Stimulated activated CD4-positive, alpha-beta T cell treated with anti-CD3 and anti-CD28 coated beads, TNF-alpha, amount 100 ng/mL, for 48 hours (primary cell): ENCODE measurements at places on chromosomes 1 and 21.

GRCh38 chr1:186178426-186179043, 196.5 kb downstream of the TPR start:
- DNase-seq = no peak

DNA sequence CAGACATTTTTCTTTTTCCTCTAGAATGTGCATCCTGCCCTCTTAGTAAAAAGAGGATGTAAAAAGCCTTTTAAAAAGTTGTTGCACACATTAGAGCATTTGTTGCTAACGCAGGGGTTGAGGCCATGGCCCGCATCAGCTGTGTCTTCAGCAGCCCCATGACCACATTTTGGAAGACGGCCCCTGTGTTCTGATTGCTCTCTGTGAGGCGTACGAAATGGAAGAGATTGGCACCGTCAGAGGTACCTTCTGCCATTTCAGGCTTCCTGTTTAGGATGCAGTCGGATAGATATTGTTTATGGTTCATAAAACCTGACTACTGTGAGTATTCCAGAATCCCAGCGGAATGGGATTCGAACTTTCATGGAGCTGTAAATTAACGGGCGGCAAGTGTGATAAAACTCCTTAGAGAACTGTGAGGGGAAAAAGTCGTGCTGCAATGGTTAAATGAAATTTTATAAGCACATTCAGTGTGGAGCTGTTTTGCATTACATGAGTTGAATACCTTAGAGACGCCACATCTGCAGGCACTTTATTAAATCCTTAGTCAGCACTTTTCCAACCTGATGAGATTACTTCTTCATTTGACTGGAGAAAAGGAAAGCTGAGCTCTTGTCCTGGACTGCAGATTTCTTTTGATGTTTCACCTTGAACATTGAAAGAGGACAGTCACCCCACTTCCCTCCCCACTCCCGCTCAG, 273.9 kb downstream of the TM2D1 start:
- DNase-seq = no peak

DNA sequence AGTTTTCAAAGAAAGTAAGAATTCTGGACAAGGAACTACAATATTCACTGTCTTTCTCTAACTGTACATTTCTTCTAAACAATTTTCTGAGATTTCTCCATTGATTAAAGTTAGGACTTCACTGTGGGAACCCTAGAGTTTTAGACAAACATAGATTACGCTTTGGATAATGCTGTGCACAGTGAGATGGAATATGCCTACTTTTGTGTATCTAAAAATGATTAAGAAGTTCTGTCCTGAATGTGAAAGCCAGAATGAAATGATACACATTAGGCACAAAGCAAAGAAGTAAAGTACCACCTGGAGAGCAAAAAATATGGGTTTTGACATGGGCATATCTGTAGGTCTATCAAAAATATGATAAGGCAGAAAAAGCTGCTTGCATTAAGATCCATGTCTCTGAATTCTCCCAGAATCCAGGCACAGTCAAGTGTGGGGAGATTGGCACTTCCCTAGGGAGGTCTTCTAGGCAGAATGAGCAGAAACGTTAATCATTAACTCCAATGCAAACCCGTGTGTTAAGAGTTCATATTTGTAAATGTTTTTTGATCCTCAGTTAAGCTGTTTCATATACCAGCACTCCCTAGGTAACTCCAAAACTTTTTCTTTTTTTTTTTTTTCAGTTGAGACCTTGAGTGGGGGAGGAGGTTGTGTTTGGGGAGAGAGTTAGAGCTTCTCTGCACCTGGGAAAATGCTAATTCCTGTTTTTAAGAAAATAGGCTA, 467.1 kb downstream of the LMO4 start:
- no peak for DNase-seq

DNA sequence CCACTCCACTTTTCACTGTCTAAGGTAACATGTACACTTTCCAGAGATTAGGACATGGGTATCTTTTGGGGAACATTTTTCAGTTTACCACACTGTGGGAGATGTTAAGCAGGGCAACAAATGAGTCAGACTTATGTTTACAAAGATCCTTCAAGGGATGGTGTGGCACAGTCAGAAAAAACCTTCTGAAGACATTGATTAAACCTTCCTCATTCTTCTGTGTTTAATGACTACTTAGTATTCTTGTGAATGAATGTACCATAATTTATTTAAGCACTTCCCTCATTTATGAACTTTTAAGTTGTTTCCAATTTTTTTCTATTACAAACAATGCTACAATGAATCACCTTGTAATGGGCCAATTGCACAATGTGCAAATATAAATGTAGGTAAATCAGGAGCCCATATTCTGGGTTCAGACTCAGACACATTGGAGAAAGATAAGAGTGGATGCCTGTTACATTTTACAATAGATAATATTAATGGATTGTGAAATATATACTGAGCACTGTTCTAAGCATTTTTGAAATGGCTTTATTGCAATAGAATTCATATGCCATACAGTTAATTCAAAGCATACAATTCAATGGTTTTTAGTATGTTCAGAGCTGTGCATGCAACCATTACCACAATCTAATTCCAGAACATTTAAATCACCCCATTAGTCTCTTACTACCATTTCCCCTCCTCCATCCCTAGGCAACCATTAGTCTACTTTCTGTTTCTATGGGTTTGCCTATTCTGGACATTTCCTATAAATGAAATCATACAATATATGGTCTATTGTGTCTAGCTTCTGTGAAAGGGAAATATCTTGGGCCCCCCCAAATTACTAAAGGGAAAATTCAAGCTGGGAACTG, 1.9 kb upstream of the SFT2D2 start:
- no peak for DNase-seq

GRCh38 chr1:36087233-36088123, 1.2 kb upstream of the ADPRS start:
- DNase-seq = no peak

DNA sequence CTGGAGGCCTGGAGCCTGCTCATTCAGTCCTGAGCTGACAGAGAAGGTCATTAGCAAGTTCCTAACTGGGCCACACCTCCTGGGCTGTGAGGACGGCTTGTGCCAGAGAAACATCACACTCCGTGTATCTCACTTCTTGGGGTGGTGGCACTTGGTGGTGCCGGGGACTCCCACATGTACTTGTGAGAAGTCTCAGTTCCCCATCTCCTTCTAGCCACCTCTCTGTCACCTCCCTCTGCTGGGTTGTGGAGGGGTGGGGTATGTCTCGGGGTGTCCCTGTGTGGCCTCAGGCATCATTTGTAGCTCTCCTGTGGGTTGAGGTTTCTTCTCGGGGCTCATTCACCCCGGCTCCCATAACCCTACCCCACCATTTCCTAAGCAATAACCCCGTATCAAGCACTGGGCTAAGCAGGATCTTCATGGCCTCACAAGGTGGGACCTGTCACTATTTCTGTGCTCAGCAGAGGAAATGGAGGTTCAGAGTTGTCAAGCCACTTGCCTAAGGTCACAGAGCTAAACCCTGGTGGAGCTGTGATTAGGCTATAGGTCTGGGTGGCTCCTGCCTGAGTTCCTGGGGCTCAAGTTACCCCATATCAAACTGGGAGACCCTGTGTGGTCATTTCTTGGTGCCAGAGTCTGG, 62.5 kb downstream of the UBIAD1 start:
- DNase-seq = no peak

GRCh38 chr1:185263780-185264179, 53.3 kb downstream of the IVNS1ABP start:
- no peak for DNase-seq

- DNase-seq = no peak
Observed at GRCh38 chr21:27759091-27759659, 792.3 kb upstream of the ADAMTS5 start.

DNA sequence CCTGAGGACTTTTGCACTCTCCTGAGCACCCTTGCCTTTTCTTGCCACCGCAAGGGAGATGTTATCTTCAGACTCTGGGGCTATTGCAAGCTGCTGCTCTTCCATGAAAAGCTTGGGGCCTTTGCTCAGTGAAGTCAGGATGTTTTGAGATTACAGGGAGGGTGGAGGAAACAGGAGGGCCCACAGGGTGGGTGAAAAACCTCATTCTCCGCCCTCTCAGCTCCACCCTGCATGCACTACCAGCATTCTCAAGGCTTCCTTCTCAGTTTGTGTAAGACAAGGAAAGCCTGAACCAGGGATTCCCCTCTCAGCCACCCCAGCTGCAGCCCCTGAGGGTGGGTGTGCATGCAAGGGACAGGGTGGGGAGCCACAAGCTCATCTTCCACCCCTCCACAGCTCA, 25.8 kb upstream of the ZNF648 start:
- DNase-seq = no peak

DNA sequence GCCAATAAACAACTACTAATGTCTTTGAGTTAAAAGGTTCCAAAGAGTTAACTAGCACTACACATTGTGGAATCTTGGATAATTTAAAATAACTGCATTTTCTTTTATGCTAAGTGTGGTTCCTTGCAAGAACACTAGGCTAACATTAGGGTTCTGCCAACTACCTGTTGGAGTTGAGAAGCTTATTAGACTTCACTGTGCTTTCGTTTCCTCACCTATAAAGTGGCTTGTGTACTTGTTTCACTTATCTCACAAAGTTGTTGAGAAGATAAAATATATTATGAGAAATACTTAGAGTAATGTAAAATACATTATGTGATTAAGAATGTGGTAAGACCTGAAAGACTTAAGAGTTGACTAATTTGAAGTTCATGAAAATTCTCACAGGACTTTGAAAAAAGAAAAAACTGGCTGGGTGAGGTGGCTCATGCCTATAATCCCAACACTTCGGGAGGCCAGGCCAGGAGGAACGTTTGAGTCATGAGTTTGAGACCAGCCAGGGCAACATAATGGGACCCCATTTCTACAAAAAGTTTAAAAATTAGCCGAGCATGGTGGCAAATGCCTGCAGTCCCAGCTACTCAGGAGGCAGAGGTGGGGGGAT, 5.6 kb upstream of the RRAGC start:
- no peak for DNase-seq

DNA sequence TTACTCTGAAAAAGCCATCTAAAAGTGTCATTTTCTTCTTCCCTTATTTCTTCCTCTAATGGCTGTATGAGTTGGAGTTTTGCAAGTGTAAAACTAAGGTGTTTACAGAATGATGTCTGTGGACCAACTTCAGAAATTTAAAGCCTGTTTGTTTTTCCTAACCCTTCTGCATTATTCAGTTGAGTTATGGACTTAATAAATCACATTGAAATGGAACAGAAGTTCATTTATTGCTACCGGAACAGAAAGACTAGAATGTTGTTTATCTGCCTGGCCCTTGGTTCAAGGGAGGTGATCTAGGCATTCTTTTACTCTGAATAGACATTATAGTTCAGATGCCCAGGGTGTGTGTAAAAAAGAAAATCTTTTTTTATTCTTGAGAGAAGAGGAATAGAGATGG, 24.8 kb downstream of the SYT14 start:
- DNase-seq = no peak

GRCh38 chr1:167820684-167821355, 93.1 kb downstream of the ADCY10 start:
- no peak for DNase-seq

DNA sequence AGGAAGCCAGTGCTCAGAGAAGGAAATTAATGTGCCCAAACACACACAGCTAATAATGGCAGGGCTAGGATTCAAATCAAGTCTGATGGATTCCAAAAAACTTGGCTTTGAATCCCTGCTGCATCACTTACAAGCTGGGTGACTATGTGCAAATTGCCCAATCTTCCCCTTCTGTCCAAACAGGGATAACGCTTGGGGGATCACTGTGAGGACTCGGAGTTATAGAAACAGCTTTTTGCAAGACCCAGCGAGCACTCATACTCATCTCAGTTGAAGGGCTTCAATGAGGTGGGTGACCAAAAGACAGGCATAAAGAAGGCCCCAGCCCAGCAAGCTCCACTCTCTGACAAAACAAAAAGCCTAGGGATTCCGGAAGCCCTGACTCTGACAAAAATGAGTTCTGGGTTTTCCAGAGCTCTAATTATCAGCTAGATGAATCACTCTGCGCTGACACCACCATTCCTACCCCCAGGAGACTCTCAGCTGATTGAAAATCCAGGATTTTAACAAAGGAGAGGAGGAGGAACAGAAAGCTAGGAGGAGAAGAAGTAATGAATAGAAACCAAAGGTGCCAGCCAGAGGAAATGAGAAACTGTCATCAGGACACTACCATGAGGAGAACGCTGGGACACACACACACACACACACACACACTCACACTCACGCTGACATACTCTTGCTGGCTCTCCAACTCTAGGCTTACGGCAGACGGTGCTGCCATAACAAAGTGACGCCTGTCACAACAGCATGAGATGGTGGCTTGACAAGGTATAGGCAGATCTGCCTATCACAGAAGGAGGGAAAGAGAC, 1.6 kb upstream of the STK40 start:
- DNase-seq = no peak

DNA sequence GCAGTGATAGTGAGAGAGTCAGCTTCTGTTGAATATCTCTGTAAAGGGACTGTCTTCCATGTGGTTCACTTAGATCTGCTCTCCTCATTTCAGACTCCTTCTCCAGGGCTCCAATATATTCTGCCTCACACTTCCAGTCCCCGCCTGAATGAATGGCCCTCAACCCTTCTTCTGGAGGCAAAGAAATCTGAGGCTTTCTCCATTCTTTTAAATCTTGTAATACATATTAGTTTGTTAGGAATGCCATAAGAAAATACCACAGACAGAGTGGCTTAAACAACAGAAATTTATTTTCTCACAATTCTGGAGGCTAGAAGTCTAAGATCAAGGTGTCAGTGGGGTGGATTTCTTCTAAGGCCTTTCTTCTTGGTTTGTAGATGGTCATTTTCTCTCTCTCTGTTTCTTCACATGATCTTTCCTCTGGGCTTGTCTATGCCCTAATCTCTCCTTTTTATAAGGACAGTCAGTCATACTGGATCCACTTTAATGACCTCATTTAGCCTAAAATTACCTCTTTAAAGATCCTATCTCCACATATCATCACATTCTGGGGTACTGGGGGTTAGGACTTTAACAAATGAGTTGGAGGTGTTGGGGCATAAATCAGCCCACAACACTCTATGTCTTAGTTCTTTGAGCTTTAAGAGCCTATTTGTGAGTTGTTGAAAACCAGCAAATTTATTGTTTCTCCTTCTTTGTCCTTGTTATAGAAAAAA, 128.5 kb upstream of the KCNK2 start:
- no peak for DNase-seq

GRCh38 chr1:167514288-167514687, 4.0 kb downstream of the CD247 start:
- no peak for DNase-seq

DNA sequence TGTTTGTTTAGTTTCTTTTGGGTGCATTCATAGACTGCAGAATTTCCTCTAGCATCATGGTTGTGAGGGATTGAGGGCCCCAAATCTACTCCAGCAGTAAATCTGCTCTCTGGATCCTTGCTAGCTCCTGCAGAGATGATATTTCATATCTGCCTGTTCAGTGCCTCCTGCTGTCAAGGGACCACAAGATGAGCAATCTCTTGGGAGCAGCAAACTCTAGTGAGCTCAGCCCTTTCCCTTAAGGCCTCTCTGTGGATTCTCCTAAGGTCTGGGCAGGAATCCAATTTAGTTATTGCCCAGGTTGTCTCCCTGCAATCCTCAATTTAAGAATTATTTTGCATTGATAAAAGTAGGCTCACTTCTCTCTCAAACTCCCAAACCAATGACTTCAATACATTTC, 76.9 kb downstream of the RGS18 start:
- no peak for DNase-seq

- no peak for DNase-seq
Observed at GRCh38 chr1:186782791-186783190, 46.0 kb upstream of the PLA2G4A start.
